ENCODE measurements at places on chromosomes 1 and 21. TPM values are rescaled to one million over a fixed set of nuclear protein-coding genes. Genes with fewer than 3 reads are reported as not detected.

SLC30A10 gene
- total RNA-seq: 0.25 TPM

TTC22 gene
- total RNA-seq: 43.5 TPM

SPTA1 gene
- 0.25 TPM for total RNA-seq

PTGER3 gene
- 17.7 TPM for total RNA-seq

MARK1 gene
- total RNA-seq: 13.0 TPM

PLPPR4 gene
- total RNA-seq: 1.5 TPM

DNALI1 gene
- 4.7 TPM for total RNA-seq

RNPC3 gene
- 21.6 TPM for total RNA-seq

MCOLN3 gene
- total RNA-seq: 5.6 TPM

CGN gene
- 13.0 TPM for total RNA-seq

TLR5 gene
- total RNA-seq: 15.2 TPM

ERG gene
- 20.9 TPM for total RNA-seq

OLIG2 gene
- total RNA-seq: not detected

FCRL3 gene
- not detected for total RNA-seq

PTGS2 gene
- 11.5 TPM for total RNA-seq

- no peaks in the 10 kb centered on the region for H3K27me3 ChIP-seq
- H3K4me3 ChIP-seq: no peak overlapping the region
- peaks cover 19% of the 10 kb centered on the region for H3K4me1 ChIP-seq
- H3K36me3 ChIP-seq: no peaks in the 10 kb centered on the region
Measured at GRCh38 chr1:12124693-12125421, 41.9 kb upstream of the TNFRSF1B start.

- H3K27ac ChIP-seq: no peak overlapping the region
- DNase-seq: no peak
- no peak overlapping the region for H3K4me3 ChIP-seq
- H3K27me3 ChIP-seq: no peaks in the 10 kb centered on the region
Measured at GRCh38 chr1:116498789-116499628, 71.8 kb downstream of the CD58 start.

DNA sequence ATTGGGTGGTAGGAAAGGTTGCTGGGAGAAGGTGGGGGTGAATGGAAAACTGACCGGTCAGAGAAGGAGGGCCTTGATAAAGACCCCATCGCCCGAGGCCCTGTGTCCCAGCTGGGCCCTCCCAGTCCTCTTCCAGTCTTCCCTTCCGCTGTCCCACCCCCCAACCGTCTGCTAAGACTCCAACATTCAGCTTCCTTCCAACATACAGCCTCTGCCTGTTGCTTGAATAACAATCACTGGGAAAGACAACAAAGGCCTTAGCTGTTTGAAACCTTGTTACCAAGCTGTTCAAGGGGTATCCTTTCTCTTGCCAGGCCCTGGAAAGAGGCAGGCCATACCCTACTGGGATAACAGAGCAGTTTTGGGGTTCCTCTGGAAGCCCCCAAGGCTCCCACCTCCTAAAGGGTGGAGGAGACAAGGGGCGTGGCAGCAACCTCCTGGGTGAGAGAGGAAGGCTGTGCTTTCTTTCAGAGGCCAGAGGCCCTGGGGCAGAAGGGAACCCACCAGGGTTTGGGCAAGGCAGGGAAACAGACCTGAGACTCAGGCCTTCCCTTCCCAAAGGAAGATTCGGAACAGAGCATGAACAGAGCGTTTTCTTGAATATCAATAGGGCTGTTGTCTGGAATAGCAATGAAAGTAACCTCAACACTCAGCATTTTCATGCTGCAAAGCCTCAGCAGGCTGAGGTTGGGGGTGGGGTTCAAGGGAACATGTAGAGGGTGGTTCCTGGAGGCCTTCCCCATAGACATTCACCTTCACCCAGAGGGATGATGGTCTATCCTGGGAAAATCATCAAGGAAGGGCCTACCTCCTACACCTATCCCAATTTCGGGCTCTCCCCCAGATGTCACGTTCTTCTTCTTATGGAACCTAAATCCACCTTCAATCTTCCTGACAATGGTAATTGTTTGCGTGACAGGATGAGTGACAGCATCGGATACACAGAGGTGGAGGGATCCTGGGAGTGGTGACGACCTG, 4.1 kb downstream of the ETNK2 start:
- no peak overlapping the region for H3K4me3 ChIP-seq
- no peaks in the 10 kb centered on the region for H3K27me3 ChIP-seq
- H3K36me3 ChIP-seq: no peaks in the 10 kb centered on the region
- no peak for DNase-seq
- no peak overlapping the region for H3K27ac ChIP-seq

DNA sequence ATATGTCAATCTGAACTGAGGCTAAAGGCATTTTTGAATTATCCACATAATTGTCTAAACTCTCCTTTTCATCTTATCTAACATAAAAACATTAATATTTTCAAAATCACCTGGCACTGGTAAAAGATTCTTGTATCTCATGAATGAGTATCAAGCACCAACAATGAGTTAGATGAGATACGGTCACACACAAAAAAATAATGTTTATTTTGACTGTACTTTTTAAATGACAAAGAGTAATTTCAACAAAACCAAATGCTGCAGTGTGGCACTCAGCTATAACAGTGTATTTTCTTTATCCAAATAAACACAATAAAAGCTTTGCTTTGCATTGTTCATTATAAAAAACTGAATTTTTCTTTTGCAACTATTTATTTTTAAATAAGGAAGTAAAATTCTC, 59.5 kb downstream of the EIF4G3 start:
- H3K4me3 ChIP-seq: no peak overlapping the region
- H3K36me3 ChIP-seq: no peaks in the 10 kb centered on the region
- no peaks in the 10 kb centered on the region for H3K27me3 ChIP-seq
- no peak overlapping the region for H3K27ac ChIP-seq
- no peak for DNase-seq

- no peaks in the 10 kb centered on the region for H3K36me3 ChIP-seq
- H3K27ac ChIP-seq: no peak overlapping the region
- H3K4me1 ChIP-seq: peaks cover 23% of the 10 kb centered on the region
Measured at GRCh38 chr1:119646521-119647227, 1.4 kb downstream of the ZNF697 start.

DNA sequence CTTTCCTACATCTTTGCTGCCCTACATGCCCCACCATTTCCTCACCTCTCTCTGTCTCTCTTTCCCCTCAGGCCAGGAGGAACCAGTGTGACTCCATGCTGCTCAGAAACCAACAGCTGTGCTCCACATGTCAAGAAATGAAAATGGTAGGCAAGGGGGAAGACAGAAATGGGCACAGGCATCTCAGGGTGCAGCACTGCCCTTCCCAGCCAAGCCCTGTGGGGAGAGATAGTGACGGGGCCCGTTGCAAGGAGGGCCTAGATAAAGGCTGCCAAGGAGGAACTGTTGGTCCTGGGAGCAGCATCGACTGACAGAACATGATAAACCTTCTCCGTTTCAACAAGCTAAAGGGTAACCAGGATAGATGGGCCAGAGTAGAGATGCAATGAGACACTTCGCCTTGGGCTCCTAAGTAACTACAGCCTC, 12.5 kb upstream of the PIGC start:
- H3K36me3 ChIP-seq: no peaks in the 10 kb centered on the region
- H3K27ac ChIP-seq: no peak overlapping the region
- H3K27me3 ChIP-seq: no peaks in the 10 kb centered on the region
- no peak overlapping the region for H3K4me3 ChIP-seq

DNA sequence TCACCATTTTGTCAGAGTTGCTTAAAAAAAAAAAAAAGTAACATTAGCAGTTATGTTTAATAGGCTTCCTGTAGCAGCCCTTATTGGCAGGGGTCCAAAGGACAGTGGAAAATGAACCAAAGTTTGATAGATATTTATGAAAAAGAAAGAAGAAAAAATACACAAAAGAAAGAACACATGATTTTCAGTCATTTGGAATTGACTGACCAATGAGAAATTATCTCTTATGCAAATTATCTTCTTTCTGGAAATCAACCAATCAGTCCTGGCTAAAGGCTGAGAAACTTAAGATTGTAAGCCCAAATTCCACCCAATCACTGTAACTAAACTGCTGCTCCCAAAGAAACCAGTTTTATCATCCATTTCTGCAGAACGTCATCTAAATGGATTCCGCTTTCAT, 282.4 kb downstream of the TM2D1 start:
- H3K27me3 ChIP-seq: no peaks in the 10 kb centered on the region
- peaks cover 16% of the 10 kb centered on the region for H3K4me1 ChIP-seq
- DNase-seq: no peak
- H3K27ac ChIP-seq: no peak overlapping the region
- no peaks in the 10 kb centered on the region for H3K36me3 ChIP-seq

DNA sequence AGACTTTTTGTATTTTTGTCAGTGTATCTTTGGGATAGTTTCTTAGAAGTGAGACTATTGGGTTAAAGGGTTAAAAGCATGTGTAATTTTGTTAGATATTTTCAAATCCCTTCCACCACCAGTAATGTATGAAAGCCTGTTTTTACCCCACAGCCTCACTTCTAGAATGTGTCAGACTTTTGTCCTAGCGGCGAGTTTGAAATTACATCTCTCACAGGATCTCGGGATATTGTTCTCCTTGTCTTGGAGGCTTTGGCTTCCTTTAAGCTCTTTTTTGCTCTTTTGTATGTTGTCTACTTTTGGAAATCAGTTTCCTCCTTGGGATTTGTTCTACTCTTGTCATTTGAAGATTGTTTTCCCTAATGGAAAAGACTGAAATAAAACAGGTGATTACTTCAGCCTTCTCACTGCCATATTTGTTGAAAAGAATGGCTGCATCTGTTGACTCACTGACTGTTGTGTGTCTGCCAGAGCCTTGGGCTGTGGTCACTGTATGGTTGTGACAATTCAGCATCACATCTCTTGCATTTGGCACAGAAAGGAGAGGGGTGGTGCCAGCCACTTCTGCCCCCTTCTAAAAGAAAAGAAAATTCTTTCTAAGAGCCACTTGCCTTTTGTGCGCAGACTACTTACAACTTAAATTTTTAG, 22.6 kb downstream of the ST3GAL3 start:
- no peaks in the 10 kb centered on the region for H3K27me3 ChIP-seq
- no peaks in the 10 kb centered on the region for H3K36me3 ChIP-seq

- no peaks in the 10 kb centered on the region for H3K36me3 ChIP-seq
- H3K4me3 ChIP-seq: no peak overlapping the region
- no peaks in the 10 kb centered on the region for H3K27me3 ChIP-seq
- no peak for DNase-seq
- H3K27ac ChIP-seq: no peak overlapping the region
Measured at GRCh38 chr21:33212159-33212851, 17.4 kb upstream of the IFNAR2 start.

GRCh38 chr21:35578347-35578782, 482.0 kb downstream of the SETD4 start:
- DNase-seq: no peak
- H3K36me3 ChIP-seq: no peaks in the 10 kb centered on the region
- H3K4me3 ChIP-seq: no peak overlapping the region
- H3K27ac ChIP-seq: no peak overlapping the region
- H3K4me1 ChIP-seq: no peaks in the 10 kb centered on the region

DNA sequence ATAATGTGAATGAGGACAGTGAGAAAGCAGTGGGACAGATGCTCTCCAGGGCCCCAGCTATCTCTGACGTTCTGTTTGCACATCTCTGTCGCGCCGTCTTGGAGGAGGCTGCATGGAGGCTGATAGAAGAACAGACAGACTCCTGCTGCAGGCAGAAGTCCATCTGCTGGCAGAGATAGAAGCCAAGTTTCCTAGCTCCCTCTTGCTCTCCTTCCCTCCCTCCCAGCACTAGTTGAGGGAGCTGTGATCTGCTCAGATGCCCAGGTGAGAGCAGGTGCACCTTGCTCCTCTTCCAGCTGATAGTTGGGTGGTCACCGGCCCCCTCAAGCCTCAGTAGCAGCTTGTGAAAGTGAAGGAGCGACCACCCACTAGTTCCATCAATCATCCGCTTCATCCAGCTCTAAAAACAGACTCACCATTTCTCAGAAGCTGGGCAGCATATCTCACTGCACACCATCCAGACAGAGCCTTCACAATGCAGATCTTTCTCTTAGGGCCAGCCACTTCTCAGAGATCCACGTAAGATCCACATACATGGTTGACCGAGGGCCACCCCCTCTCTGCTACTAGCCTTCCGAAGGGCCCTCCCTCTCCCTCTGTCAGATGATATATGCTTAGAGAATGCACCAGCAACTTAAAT, 12.9 kb downstream of the LRRN2 start:
- no peaks in the 10 kb centered on the region for H3K27me3 ChIP-seq
- no peak for DNase-seq
- H3K36me3 ChIP-seq: no peaks in the 10 kb centered on the region
- H3K4me1 ChIP-seq: no peaks in the 10 kb centered on the region
- no peak overlapping the region for H3K4me3 ChIP-seq

DNA sequence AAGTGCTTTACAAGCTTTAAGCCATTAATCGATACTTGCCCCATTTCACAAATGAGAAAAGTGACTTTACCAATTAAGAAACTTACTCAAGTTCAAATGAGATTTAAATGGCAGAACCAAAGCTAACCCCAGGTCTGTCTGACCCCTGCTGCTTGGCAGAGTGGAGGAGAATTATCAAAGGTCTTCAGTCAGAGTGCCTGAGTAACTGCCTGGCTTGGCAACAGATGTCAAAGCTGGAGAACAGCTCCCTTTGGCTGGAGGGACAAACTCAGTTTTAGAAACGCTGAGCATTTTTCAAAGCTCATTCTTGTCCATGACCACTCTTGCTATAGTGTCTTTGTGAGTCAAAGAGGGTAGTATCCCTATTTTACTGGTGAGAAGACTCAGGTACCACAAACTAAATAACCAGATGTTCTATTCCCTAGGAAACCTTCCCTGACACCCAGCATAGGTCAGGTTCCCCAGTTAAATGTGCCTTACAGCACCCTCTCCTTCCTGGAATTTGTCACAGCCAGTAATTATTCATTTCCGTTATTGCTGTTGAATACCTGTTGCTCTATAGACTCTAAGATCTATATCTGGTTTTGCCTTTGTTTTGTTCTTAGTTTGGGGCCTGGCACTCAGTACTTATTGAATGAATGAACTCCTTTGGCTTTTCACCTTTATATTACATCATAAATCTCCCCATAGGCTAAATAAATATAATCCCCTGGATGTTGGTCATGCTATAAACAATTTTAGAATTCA, 5.0 kb upstream of the BCAR3 start:
- no peaks in the 10 kb centered on the region for H3K27me3 ChIP-seq
- no peak for DNase-seq
- no peak overlapping the region for H3K27ac ChIP-seq
- no peak overlapping the region for H3K4me3 ChIP-seq

GRCh38 chr1:6414443-6414844, 5.3 kb downstream of the HES2 start:
- H3K27me3 ChIP-seq: peaks cover 5% of the 10 kb centered on the region
- peaks cover 16% of the 10 kb centered on the region for H3K4me1 ChIP-seq
- H3K36me3 ChIP-seq: no peaks in the 10 kb centered on the region
- DNase-seq: no peak

- H3K27me3 ChIP-seq: no peaks in the 10 kb centered on the region
- H3K4me3 ChIP-seq: no peak overlapping the region
- DNase-seq: no peak
- H3K36me3 ChIP-seq: no peaks in the 10 kb centered on the region
- no peak overlapping the region for H3K27ac ChIP-seq
Measured at GRCh38 chr21:32529679-32530078, 55.6 kb downstream of the TCP10L start.

GRCh38 chr1:186626356-186626932, 53.8 kb downstream of the PTGS2 start:
- no peaks in the 10 kb centered on the region for H3K36me3 ChIP-seq
- no peaks in the 10 kb centered on the region for H3K4me1 ChIP-seq
- H3K27me3 ChIP-seq: no peaks in the 10 kb centered on the region
- no peak overlapping the region for H3K4me3 ChIP-seq

GRCh38 chr1:167667536-167667935, 37.5 kb downstream of the RCSD1 start:
- no peak for DNase-seq
- peaks cover 40% of the 10 kb centered on the region for H3K4me1 ChIP-seq
- no peaks in the 10 kb centered on the region for H3K36me3 ChIP-seq
- no peaks in the 10 kb centered on the region for H3K27me3 ChIP-seq

- H3K36me3 ChIP-seq: no peaks in the 10 kb centered on the region
- H3K4me3 ChIP-seq: no peak overlapping the region
- no peaks in the 10 kb centered on the region for H3K27me3 ChIP-seq
- H3K4me1 ChIP-seq: peaks cover under 1% of the 10 kb centered on the region
- DNase-seq: no peak
- no peak overlapping the region for H3K27ac ChIP-seq
Measured at GRCh38 chr1:175009532-175009931, 9.8 kb downstream of the CACYBP start.
